Bronchus fibroblast of lung (primary cell): ENCODE measurements at places on chromosomes 11 and 22. TPM values are rescaled to one million over a fixed set of nuclear protein-coding genes. Genes with fewer than 3 reads are reported as not detected.

Gene CHRDL2
- total RNA-seq, result not detected in 2 replicates

Gene FAT3
- total RNA-seq, result 0.59 and 0.84 TPM in 2 replicates

Gene SLC6A5
- total RNA-seq, result not detected in 2 replicates

Gene ADM
- total RNA-seq, result 129 and 152 TPM in 2 replicates

Gene OR52N5
- not detected in 2 replicates for total RNA-seq

Gene KCNE3
- 0.45 and 1.2 TPM in 2 replicates for total RNA-seq

Gene DCHS1
- 4.2 and 4.3 TPM in 2 replicates for total RNA-seq
